Subcutaneous adipose tissue (tissue), 4 donors: ENCODE measurements at places on chromosomes 16 and 17. TPM values are rescaled to one million over a fixed set of nuclear protein-coding genes. Genes with fewer than 3 reads are reported as not detected.

The VMP1 gene
- total RNA-seq: 94.2 TPM

The DPEP1 gene
- total RNA-seq: not detected

The C16orf89 gene
- total RNA-seq: 14.9 TPM

The PPP1R1B gene
- 30.3 TPM for total RNA-seq

The TBC1D16 gene
- total RNA-seq: 115 TPM
